ENCODE measurements at places on chromosomes 7 and 10.

GRCh38 chr7:127903892-127904669 is 127.2 kb downstream of the LRRC4 start:
- DNase-seq, result no peak

DNA sequence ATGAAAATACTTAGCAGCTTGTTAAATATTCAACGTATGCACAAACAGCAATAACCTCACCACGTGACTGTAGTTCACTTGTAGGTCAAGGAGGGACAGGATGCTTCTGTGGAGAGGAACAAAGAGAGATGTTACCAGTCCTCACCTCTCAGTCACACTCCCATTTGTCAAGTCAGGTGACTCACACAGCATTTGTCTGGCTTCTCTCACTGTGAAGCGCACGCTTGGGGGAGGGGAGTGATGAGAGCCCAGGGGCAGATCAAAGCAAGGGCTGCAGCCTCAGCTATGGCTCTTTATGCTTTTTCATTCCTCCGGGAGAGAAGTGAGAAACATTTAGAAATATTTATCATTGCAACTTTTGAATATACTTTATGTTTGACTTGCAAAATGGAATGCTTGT is 2.9 kb upstream of the RBM20 start:
- no peak for DNase-seq

GRCh38 chr7:28850699-28851098 is 107.4 kb downstream of the TRIL start:
- DNase-seq, result no peak

- no peak for DNase-seq
Observed at GRCh38 chr7:137146552-137147337, 196.8 kb downstream of the PTN start.

DNA sequence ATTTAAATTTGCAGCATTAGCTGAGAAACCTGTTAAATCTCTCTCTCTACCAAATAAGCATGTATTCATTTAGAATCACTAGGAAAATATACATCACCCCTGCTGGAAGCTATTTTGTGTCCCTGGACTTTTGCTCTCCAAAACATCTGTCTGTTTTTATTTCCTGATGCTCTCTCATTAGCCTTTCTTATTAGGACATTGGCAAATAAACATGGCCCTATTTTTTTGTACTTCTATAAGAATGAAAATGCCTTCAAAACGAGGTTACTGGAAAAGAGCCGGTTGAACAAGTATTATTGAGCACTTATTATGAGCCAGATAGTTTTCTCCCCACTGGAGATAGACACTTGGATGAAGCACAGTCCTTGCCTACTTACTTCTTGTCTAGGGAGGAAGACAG is 206.9 kb downstream of the GALNT17 start:
- DNase-seq, result no peak

GRCh38 chr7:6705959-6706665 is 635 bp downstream of the ZNF12 start:
- DNase-seq, result peak; percentile 15

DNA sequence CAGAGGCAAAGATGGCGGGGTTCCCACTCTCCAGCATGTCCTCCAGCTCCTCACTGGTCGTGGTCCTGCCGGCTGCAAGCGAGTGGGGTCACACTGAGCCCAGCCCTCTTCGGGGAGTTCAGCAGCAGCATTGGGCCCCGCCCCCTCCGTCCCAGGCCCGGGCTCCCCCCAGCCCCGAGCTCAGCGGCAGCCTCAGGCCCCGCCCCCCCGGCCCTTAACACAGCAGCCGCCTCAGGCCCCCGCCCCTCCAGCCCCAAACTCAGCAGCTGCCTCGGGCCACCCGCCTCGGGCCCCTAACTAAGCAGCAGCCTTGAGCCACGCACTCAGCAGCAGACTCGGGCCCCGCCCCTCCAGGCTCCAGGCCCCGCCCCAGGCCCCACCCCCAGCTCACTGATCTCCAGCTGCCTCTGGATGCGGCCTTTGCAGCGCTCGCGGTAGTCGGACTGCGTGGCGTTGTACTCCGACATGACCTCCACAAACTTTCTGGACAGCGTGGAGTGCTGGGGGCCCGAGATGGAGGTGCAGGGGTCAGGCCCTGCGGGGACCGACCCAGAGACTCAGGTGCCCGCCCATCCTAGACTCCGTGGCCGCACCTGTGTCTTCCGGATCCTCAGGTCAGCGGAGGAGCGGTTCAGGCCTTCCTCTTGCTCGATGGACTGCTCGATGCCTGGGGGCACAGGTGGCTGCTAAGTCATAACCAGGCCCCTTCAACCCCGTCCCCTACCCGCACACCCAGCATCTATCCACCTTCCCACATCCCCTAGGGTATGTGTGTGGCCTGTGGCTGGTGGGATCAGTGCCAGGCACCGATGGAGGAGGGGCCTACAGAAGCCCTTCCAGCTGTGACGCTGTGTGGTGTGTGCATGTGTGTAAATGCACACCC is 15.5 kb downstream of the STX1A start:
- DNase-seq, result no peak

GRCh38 chr10:6619660-6620059 is 39.6 kb upstream of the PRKCQ start:
- no peak for DNase-seq

DNA sequence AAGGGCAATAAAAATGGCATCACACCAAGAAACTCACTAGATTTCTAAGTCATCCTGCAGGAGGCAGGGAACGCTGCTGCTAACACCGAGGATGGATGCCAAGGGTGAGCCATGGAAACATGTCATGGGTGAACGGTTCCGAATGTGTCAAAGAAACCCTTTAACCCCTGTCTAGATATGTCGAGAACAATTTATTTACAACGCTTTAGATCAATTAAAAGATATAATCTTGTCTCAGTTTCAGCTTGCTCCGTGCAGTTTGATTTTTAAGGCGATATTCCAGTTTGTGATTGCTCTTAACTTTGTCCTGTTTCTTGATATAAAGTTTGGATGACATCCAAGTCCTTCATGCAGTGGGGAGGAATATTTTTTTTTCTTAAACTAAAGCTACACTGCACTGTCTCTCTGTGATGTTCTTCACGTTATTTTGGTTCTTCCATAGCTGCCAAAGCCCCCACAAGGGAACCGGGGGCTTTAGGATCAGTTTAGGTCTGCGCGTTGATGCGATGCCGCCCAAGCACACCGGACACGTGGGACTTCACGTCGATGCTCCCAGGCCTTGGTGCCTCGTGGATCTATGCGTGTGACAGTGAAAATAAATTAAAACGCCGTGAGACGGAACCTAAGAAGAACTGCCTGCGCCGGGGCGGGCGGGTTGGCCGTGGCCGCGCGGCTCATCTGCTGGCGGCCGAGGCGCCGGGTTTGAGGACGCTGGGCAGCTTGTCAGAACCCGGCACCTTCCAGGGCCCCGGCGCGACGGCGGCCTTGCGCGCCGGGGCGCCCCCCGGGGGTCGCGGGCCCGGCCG is 220.3 kb downstream of the PHTF2 start:
- DNase-seq, result peak; percentile 42

GRCh38 chr7:106218546-106218945 is 66.2 kb downstream of the NAMPT start:
- no peak for DNase-seq

DNA sequence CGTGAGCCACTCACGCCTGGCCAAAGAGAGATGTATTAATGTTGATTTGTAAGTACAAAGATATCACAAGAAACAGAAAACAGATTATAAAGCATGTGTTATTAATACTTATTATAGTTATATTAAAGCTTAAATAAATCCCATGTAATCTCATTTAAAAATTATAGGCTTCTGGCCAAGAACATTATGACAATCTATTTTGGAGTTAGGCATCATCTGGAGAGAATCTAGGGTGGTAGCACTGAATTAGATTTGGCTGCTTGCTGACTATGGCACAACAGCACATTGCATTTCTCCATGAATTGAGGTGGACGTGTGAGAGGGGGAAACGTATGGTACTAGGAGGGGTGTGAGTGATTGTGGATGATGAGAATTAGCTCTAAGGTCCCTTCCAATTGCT is 16.8 kb upstream of the SLC16A12 start:
- DNase-seq, result no peak

- no peak for DNase-seq
Observed at GRCh38 chr10:20771051-20771450, 126.1 kb downstream of the NEBL start.

GRCh38 chr10:14507176-14507575 is 176.5 kb upstream of the FRMD4A start:
- DNase-seq, result no peak

DNA sequence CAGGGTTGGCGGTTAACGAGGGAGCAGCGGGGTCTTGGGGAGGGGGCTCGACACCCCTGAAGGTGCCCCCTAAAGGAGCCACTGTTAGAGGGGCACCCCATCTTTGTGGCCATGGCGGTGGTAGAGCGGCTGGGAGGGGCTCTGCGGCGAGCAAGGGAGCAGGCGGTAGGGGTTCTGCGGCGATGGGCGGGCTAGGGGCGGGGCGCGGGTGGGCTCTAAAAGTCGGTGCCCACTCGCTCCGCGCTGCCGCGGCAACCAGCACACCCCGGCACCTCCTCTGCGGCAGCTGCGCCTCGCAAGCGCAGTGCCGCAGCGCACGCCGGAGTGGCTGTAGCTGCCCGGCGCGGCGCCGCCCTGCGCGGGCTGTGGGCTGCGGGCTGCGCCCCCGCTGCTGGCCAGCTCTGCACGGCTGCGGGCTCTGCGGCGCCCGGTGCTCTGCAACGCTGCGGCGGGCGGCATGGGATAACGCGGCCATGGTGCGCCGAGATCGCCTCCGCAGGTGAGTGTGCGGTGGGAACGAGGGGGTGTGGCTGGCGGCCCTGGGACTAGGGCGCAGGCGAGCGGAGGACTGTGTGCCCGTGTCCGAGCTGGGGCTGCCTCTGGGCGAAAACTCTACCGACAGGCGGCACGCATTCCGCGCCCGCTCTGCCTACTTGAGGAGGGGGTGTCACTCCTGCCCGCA is at the start of gene MEST:
Gene MEST (plus strand): TSS at position 245 of the 682 bp plus-strand sequence. CDS start 229 bp downstream, at position 474.
- no peak for DNase-seq

DNA sequence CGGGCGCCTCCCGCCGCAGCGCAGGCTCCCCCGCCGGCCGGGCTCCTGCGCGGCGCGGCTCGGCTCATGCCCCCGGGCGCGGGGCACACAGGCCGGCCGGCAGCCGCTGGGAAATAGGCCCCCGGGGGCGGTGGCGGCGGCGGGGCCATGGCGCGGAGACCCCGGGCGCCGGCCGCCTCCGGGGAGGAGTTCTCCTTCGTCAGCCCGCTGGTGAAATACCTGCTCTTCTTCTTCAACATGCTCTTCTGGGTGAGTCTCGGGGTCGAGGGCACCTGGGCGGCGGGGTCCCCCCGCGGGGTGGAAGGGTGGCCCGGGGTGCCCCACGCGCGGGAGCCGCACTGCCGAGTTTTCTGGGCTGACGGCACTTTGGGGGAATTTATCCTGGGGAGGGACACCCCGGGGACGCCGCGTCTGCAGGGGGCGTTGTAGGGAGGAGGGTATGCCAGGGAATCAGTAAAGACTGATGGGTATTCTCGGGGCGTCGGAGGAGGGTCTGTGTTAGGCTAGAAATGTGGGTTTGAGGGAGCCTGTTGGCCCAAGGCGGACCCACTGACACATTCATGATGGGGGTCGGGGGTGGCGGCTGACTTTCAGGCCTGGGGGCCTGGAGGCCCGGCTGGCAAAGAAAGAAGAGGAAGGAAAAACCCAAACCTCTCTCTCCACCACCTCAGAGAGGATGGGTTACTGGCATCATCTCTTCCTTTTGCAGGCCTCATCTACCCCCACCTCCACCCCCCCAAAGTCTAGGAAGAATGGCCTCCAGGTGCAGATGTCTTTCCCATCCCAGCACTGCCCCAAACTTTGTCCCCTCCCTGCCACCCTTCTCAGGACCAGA is 544 bp downstream of the TSPAN33 start:
- DNase-seq, result no peak

Data from globus pallidus (tissue), 1 donor.